ENCODE measurements at places on chromosomes 2 and 18.

GRCh38 chr2:70192516-70192915, 1.7 kb upstream of the C2orf42 start:
- DNase-seq, result no peak

- no peak for DNase-seq
Measured at GRCh38 chr2:210795506-210795905, 239.1 kb downstream of the CPS1 start.

DNA sequence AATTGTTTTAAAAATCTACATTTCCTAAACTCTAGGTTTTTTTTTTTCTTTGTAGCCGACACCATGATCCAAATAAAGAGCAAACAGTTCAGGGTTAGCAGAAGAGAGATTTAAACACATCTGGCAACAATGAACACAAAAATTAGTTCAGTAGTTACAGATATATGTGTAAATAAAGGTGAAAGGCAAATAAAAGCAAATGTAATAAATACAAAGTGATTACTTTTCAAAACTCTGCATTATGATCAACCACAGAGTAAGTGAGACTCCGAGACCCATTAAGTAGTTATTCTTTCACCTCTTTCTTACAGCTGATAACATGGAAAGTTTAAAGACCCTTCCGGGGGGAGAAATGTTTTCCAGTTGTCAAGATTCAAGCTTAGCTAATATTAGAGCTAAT, 716 bp downstream of the CALCRL start:
- no peak for DNase-seq

DNA sequence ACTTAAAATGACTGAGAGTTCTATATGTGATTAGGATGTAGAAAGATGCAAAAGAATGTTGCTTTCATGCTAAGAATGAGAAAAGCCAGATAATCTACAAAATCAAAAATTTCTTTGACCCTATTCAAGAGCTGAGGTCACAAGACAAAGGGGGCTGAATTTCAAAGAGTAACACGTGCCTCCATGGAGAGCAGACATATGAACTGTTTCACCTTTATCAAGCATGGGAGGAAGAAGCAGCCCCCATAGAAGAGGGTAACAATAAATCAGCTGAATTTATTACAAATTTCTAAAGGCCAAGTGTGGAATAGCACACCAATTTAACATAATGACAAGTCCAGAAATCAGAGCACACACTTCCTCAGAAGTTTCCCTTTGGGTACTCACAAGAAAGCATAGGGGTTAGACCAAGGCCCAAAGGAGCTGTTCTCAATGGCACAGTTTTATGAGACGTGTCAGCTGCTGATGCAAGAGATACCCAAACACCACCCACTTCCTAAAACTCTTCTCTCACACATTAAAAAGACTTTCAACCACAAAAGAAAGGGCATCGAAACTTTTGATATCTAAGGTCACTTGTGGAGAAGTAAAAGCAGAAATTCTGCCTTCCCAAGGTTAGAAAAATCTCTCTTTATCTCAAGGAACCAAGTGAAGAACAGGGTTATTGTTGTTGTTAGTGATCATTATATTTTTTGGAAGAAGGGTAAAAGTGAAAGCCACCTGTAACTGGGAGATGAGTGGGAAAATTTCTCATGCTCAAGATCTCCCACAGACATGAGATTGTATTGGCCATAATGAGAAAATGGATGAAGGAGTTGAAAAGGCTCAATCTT, 950.1 kb downstream of the TRIB2 start:
- no peak for DNase-seq

- DNase-seq, result no peak
Measured at GRCh38 chr18:7322817-7323485, 92.1 kb downstream of the LRRC30 start.

DNA sequence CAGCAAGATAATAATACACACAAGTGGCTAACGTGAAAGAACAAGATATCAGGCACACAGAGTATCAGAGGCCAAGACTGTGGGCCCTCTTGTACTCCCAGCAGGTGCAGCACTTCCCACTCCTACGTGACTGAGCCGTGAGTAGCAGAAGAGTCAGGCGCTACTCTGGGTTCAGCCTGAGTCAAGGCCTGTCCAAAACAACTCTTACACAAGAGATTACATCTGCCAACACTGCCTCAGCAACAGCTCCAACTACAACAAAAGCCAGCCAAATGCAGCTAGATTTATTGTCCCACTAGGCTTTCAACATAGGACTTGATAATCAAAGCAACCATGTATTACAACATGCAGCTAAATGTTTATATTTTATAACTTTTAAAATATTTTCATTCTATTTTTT, 56.2 kb downstream of the ITSN2 start:
- DNase-seq, result no peak

DNA sequence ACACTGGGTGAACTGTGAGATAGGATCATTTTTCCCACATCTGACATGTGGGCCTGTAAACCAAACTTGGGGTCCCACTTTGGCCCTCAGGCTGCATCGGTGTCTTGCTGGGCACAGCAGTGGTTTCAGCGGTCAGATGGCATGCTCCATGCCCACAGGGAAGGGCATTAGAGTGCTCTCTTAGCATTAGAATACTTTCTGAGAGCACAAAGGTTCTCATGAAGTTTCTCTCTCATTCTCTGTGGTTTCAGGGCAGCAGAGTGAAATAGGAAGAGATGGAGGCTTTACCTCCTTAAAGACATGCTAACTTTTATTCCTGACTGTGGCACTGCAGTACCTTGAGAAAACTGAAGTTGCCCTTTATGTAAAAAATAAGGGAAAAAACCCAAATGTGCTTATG, 36.6 kb upstream of the GATA6 start:
- DNase-seq, result no peak

DNA sequence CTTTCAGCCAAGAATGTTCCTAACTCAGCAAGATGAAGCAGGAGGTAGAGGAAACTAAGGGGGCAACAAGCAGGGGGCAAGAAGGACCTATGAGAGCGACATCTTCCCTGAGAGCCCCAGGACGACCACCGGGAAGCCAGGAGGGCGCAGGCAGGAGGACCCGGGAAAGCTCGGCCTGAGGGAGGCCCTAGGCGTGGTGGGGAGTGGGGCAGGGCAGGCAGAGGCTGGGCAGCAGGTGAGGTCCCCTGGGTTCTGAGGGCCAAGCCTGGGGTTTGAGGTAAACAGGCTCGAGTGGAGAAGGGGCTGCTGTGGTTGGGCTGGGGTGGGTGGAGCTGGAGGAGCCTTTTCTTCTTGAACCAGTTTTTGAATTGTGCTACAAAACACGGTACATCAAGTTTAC, 1.3 kb upstream of the ALPI start:
- DNase-seq, result no peak

DNA sequence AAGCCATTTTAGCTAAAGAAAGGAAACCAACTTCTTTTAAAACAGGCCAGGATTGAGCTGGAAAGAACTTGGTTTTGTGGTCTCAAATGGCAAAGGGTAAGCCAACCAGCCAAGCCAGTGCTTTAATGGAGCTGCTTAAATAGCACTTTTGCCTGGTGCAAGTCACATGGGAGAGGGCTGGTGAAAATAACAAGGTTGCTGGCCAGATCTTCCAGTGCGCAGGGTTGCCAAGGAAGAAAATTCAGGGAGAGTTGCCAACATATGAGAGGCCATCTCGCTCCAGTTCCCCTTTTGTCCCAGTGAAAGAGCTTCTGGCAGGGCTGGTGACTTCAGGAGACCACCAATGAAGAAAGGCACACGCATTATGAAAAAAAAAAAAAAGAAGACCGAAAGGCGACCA, 57.3 kb downstream of the IRS1 start:
- peak; percentile 55 for DNase-seq

GRCh38 chr2:36859366-36859792, 107.0 kb downstream of the STRN start:
- DNase-seq, result no peak

DNA sequence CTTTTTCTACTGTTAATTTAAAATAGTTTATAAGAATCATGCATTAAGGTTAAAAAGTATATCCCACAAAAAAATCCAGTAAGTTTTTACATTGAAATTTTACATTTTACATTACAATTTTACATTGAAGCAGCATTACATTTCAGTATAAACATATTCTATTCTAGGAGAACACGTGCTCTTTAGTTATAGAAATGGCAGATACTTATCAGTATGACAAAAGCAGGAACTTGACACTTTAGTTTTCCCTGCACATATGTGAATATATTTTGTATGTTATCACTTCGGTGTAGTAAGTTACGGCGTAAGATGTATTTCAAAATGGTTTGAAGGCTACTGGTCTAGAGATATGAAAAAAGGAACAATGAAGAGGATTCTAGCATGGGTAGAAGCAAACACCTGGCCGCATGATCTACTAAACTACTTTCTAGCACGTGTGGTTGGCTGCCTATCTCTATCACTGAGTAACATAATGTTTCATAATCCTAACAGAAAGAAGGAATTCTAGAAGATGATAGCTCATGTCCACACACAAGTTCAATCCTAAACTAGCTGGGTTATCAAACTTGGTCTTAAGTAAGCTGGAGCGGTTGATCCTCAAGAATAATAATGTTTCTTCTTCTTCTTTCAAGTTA, 5.4 kb downstream of the IMMT start:
- no peak for DNase-seq

DNA sequence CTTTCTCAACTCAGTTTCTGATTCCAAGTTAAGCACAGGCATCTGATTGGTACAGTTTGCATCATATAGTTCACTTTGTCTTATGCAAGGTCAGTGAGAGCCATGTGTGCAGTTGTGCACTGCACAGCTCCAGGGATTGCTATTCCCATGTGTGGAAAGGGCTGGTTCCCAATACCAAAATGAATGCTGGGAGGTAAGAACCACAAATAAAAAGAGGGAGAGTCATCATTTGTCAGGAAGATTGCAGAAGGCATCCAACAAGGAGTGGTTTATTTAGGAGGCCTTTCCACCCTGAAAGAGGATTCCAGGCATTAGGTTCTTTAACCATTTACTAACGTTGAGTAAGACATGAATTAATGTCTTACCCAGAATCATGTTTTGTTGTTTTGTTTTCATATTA, 141.2 kb upstream of the ST6GAL2 start:
- peak; percentile 46 for DNase-seq

GRCh38 chr18:61609131-61609530, 275.9 kb downstream of the CDH20 start:
- no peak for DNase-seq

DNA sequence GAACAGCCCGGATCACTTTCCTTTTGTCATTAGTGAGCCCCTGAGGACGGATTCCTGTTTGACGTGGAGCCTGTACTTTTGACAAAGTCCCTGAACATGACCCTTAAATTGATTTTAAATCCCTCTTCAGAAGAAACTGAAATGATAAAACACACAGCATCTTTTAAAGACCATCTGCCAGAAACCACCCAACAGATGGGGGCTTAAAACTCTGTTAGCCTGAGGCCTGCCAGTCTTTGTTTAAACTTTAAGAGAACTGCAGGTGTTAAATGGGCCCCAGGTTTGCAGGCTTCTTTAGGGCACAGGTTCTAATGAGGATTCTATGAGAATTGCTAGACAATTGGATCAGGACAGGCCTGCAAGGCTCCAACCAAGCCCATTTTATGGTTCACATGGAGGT, 177.9 kb downstream of the ALK start:
- no peak for DNase-seq

DNA sequence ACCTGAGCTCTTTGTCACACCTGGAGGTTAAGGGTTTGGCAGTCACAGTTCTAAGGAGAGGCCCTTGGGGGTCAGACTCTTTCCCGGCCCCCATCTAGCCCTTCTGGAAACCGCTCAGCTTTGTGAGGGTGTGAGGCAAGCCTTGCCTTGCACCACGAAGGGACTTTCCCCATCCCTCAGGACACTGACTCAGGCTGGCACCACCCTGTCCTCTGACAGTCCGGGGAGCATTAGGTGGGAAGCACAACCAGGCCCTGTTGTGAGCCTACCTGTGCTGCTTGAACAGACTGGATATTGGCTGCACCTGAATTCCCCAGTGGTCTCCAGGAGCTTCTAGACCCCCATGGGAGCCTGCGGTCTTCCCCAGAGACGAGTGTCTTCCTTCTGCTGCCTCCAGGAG, 47.0 kb upstream of the GBX2 start:
- no peak for DNase-seq

GRCh38 chr2:68434981-68435380, 32.1 kb downstream of the FBXO48 start:
- DNase-seq, result peak; percentile 41

DNA sequence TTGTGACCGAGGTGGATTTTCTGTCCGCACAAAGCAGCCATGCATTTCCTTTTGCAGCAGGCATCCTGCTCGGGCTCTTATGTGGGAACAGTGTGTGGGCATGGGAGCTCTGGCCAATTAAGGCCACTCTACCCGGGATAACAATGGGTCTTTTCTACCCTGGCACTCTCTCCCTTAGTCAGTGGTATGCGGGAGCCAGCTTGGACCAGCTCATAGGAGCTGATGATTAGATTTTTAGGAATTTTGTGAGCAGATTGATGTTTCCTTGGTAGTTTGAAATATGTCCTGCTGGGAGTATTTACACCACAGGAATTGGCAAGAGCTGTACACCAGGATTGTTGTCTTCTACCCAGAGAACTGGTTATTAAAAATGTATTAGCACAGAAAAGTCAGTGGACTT, 89.3 kb downstream of the SPP2 start:
- peak; percentile 54 for DNase-seq

- DNase-seq, result no peak
Measured at GRCh38 chr2:9535177-9535576, 20.5 kb downstream of the ADAM17 start.

DNA sequence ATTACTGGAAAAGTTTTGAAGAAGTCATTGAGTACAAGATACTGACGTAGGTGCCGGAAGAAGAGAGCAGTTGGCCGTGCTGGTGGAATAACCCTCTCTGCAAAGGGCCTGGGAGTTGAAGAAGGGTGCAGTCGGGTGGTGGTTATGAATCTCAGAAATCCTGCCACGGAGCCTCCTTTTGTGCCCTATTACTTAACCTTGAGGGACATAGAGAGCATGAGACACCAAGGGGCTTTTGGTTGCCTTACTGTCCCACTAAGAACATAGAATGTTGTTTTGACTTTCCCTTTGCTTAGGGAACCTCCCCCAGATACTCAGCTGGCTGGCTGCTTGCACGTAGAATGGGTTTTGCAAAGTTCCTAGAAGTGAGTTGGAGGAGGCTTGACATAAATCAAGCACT, 1.3 kb upstream of the CD28 start:
- DNase-seq, result no peak

- peak; percentile 51 for DNase-seq
Measured at GRCh38 chr2:237556773-237557632, 9.4 kb upstream of the PRLH start.

DNA sequence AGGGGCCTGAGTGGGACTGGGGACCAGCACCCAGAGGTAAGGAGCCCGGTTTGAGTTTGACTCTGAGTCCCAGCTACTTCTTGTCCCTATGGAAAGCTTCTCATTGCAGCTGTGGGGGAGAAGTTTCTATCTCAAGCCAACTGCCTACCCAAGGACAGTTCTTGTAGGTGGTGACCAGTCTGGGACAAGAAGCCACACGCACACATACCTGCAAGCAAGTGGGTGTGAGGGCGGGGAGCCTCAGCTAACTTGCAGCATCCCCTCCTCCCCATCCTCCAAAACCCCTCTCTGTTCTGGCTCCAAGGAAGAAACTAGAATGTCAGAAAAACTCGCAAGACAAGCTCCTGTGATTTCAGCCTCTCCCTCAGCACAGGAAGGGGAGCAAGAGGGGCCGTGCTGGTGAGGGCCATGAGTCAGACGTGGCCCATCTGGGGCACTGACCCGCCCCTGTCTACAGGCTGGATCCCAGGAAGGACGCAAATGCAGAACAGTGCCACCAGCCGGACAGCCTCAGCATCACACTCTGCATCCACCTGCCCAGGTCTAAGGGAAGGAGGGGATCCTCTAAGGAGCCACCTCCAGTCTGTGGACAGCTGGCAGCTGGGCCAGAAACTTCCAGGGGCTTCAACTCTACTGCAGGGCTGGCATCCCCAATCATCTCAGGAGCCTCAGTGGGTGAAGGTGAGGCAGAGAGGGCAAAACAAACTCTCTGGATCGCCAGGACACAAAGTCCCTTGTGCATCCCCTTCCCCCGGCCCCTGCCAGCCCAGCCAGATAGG, 103.4 kb downstream of the TNS1 start:
- peak; percentile 79 for DNase-seq
